CD4-positive, alpha-beta T cell treated with Interleukin-2 at 100 ng/mL for 4 hours (primary cell): ENCODE measurements at places on chromosomes 5 and 9.
A peak's percentile ranks its signal among the peaks of the same experiment; 100 is the strongest.

DNA sequence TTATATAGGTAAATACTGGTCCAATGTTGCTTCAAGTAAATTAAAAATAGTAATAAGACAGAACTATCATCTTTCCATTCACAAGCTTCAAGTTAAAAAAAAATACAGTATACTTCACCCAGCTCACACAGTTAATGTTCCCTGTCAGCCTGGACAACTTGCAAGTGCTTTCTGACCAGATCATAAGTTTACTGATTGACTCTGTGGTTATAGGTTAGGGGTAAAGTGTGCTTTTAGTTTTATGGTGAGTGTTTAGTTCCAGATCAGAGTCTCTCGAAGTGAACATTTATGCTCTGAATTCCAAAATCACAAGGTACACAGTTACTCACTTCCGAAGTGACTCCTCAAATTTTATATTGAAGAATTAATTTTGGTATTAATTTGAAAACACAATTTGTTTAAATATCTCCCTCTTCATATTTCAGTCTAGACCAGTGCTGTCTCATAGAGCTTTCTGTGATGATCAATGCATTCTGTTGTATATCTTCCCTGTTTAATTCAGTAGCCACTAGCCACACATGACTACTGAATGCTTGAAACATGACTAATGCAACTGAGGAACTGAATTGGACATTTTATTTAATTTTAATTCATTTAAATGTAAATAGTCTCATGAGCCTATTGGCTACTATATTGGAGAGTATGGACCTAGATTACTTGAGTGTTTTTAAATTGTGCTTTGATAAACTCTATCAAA, 90.7 kb downstream of the MEF2C start:
- DNase-seq, result no peak

DNA sequence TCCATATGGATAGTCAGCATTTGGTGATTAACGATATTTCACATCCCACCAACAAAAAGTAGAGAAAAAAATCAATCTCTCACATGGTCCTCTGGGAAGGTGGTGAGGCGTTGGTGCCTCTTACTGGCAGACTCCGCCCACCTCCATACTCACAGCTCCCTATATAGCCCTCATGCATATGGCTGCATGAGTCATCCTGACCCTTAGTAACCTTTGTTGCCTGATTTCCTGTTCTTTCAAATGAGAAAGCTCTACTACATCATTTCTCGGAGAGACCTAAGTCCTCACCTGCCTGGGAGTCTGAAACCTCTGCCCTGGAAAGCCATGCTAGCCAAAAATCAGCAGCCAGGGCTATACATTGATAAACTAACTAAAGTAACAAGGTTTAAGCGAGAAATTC, 33.3 kb upstream of the ABCA1 start:
- DNase-seq, result peak; percentile 66

DNA sequence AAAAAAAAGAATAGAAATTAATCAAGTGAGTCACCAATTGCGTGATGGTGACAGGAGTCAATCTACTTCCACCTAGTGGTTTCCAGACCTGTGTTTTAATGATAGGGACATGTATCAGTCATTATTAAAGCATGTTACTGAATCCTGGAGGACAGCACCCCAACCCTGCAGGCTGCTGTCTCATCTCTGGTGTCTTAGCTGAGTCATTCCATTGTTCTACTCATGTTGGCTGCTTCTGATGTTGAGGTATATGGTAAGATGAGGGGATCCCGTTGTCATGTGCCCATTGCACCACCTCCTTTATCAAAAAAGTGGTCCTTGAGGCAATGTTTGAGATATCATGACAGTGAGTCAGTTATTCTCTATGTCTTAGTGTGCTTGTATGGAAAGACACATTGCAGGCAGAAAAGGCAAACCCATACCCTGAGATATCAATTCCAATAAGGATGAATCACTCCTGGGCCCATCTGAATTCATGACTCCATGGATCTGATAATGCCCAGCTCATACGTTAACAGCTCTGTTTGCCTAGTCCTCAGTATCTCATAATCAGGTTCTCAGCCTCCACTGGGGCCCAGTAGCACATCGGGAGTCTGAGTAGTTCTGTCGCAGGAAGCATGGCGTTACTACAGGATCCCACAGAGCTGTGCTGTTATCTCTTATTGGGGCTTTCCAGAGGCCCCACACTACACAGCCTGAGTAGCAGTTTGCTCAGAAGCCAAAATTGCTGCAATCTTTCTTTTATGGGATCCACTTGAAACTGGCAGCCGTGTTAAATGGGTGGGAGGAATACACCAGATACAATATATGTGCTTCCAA, 31.2 kb downstream of the HMGCS1 start:
- DNase-seq, result no peak

DNA sequence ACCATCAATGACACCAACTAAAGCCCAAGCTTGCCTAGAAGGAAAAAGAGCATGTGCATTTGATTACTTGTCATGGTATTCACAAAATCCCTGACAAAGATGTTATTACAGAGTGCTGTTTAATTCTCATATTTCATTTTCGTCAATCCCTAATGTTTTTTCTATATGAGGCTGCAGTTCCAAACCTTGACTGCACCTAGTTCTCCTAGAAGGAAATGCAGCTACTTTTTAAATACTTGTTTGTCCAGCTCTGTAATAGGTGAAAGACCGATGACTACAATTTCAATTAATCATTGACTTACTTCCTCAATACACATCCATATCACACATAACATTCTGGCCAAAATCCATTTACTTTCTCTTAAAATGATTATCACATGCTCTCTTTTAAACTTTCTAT, 28.1 kb downstream of the CEMIP2 start:
- no peak for DNase-seq

GRCh38 chr5:173780235-173781234, 107.6 kb upstream of the CPEB4 start:
- DNase-seq, result no peak

- DNase-seq, result no peak
Observed at GRCh38 chr5:14948383-14948782, 76.8 kb upstream of the ANKH start.
